Amniotic stem cell (primary cell): ENCODE measurements at places on chromosomes 4 and X.

DNA sequence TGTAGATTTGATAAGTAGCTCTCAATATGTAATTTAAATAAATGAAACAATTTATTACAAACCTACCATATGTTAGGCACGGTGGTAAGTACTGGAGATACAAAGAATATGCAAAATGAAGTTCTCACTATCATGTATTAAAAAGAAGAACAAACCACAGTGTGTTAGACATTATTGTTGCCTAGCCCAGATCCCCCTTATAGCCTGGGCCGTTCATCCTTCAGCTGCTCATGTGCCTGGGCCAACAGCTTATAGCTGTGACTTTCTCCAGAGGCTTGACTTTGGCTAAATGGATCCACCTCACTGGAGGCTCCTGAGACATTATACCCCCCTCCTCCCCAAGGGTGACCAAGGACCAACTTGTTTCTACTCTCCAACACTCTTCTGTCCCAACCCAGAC lies 29.8 kb upstream of the CCNG2 start:
- DNase-seq = no peak

DNA sequence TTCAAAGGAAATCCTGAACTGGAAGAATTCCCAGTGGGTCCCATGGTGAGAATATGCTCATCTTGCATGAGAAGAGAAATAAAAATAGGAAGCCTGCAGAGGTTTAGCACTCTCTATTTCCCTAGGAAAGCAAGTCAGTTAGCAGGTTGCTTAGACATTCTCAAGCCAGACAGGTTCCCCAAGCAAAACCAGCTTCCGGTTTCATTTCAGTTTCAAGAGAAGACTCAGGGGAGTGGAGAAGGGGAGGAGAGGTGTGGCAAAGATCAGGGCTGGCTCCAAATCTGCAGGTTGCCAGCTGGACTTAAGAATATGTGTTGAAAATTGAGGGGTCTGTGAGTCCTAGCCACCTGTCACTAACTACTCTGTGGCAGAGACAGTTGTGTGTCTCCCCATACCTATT lies 107.5 kb downstream of the CLNK start:
- no peak for DNase-seq

- DNase-seq = no peak
Observed at GRCh38 chr4:47031751-47032404, 511 bp downstream of the GABRB1 start.

DNA sequence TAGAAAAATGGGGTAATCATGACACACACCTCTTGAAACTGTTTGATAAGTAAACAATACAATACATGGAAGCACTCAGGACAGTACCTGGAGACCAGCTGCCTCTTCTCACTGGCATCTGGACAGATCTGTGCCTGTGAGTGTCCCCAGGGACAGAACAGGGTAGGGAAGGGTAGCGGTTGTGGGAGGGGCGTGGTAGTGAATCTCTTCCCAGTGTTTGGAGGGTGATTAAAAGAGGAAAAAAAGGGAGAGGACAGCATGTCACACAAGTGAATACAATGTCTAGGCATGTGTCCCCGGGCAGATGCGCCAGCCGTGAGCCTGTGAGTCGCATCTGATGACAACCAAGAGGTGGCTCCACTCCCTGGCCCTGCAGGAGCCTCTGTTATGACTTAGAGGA lies 138.8 kb upstream of the MSX1 start:
- DNase-seq = no peak

DNA sequence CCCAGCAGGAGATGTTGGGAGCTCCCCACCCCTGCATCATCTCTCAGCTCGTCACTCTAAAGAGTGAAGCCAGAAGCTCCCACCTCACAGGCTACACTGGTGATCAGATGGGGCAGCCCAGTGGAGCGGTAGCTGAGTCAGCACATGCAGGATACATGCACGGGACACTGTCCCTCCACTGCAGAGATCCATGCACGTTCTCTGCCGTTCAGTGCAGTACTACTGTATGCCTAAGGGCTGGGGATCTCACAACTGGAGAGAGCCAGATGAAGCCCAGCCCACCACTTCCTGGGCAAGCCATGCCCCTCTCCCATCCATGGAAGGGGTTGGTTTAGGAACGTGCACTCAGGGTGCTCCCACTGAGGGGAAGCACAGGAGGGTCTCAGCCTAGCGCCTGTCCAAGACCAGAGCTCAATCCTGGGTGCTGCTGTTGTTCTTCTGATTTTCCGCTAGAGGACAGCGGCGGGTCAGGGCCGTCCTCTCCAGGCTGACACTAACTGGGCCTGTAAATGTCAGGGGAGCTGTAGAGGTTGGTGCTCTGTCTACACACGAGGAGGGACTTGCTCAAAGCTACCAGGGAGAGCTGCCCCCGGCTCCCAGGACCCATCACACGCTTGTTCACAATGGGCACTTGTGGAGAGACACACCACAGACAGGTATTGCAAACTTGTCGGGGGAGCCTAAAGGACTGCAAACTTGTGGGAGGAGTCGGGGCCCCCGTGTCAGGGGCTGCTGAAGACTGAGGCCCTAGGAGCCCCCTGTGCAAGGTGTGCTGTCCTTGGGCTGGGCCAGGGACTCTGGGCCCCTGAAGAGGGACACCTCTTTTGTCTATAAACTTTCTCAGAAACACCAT lies 18.2 kb upstream of the ABLIM2 start:
- DNase-seq = no peak

DNA sequence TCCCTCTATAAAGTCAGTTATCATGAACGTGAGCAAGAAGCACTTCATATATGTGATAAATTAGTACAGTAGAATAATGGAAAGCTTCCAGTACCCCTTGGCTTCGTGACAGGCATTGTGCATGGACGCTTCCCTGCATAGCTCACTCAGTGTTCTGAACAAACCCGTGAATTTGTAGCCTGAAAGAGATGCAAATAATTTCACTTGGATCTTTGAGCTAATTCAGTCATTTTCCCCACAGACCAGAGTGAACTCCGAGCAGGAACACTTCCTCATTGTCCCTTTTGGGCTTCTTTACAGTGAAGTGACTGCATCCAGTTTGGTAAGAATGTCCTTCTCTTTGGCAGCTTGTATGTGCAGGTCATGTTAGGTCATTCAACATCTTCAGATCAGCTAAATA lies 50.1 kb downstream of the ADD1 start:
- no peak for DNase-seq

- DNase-seq = no peak
Observed at GRCh38 chr4:123667496-123667895, 270.9 kb downstream of the SPRY1 start.

GRCh38 chr4:32932156-32932555 lies 2212.0 kb downstream of the PCDH7 start:
- DNase-seq = no peak

GRCh38 chr4:98387345-98388026 lies 126.3 kb downstream of the RAP1GDS1 start:
- DNase-seq = no peak

DNA sequence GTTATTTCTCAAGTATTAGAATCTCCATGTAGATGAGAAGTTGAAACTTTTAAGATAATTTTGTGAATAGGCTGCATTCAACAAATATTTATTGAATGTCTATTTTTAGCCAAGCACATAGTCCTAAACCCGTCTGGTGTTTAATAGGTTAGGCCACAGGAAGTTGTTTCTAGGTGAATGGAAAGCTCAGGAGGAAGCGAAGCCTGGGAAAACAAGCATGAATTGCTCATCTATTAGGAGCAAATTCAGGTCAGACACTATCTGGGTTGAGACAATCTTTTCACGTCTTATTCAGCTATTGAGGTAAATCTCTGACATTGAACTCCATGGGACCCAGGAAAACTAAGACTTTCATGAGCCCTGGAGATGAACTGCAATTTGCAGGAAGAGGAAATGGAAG lies 43.1 kb upstream of the FREM3 start:
- DNase-seq = no peak

- no peak for DNase-seq
Observed at GRCh38 chrX:2523911-2524310, 23.1 kb upstream of the DHRSX start.

- no peak for DNase-seq
Observed at GRCh38 chr4:99459546-99460042, 24.5 kb upstream of the ADH7 start.

DNA sequence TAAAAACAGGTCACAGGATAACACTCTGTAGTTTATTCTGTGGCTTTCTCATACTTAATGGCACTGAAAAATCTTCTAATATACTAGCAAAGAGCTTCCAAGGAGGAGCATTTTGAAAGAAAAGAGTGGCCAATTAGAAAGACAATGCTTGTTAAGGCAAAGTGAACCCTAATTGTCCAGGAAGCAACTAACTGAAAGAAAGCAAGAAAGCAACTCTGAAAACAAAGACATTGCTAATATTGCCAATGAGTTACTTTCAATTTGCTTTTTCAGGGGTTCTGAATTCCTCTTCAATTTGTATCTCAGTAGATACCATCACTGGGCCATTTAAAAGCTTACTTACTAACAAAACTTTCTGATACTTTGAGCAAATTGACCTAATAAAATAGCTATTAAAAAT lies 78.5 kb upstream of the MTNR1A start:
- no peak for DNase-seq

GRCh38 chr4:73727685-73728084 lies 12.7 kb upstream of the CXCL8 start:
- DNase-seq = no peak

GRCh38 chrX:6456196-6456595 lies 78.7 kb downstream of the VCX3A start:
- DNase-seq = no peak

- DNase-seq = no peak
Observed at GRCh38 chr4:41301137-41301536, 44.4 kb downstream of the UCHL1 start.

GRCh38 chr4:32745351-32745750 lies 2025.2 kb downstream of the PCDH7 start:
- DNase-seq = no peak

DNA sequence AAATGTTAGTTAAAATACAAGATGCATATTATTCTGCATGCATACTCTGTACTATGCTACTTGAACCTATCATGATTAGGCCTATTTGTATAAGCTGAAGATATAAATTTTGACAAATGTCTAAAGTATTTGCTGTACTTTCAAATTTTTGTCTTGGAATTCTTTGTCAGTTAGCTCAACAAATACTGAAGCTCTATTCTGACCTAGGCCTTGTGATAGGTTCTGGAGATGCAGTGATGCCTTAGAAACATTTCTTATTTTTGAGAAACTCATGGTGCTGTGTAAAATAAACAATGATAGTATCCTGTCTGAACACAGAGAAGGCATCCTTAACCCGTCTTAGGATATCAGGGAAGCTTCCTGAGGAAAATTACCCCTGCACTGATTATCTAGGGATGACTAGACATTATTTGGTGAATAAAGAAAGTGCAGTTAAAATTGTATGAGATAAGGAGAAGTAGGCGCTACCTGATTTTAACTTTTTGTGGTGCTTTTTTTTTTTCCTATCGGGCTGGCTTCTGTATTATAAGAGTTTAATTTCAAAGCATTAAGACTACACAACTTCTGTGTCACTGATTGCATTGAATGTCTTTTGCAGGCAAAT lies 43.4 kb downstream of the MOB1B start:
- DNase-seq = no peak

- no peak for DNase-seq
Observed at GRCh38 chrX:55867181-55867651, 149.7 kb downstream of the RRAGB start.

DNA sequence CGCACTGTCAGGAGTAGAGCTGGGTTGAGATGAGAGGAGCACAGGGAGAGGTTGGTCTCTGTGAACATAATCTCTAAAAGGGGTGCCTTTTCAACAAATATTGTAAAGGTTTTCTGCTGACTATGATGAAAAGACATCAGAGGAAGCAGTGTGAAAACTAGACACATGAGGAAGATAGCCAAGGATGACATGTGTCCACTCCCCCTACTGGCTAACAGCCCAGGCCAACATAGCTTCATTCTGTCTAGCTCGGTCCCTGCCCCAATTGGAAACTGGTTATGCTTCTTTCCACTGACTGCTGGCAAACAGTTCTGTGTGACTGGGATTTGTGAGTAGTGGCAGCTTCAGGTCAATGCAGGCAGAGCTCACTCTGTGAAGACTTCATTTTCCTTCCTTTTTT lies 115.4 kb upstream of the ESX1 start:
- no peak for DNase-seq

DNA sequence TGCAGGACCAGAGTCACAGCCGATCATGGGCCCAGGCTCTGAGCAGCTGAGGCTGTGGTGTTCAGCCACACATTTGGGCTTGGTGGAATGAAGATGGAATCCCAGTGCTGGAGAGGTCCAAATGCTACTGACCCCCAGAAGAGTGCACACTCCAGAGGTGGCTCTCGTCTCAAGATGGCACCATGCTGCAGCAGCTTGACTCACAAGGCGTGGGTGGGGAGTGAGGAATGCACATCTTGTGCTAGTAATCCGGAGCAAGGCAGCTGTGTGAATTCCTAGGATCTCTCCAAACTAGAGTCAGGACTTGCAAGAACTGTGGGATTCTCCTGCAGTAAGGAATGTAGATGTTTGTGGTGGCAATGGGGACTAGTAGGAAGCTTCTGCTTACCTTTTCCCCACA lies 28.7 kb downstream of the RAB28 start:
- no peak for DNase-seq
